ENCODE measurements at places on chromosomes 12 and 14.

GRCh38 chr14:30115756-30116155 lies 188.1 kb upstream of the PRKD1 start:
- no peak for DNase-seq

GRCh38 chr12:6703631-6704030 lies 3.0 kb upstream of the PIANP start:
- DNase-seq = peak; percentile 51

DNA sequence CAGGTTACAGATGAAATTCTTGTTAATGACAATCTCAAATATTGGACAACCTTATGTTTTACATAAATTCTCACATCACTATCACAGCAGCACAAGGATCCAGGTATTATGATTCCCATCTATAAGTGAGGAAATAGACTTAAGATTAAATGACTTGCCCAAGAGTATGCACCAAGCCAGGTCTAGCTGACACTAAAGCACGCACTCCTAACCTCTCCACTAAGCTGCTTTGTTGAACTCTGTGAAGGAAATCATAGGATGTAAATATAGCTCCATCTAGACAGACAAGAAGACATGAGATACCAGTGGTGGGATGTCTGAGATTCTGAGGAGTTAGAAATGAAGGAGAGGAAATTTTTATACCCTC lies 87.9 kb downstream of the PHLDA1 start:
- DNase-seq = no peak

DNA sequence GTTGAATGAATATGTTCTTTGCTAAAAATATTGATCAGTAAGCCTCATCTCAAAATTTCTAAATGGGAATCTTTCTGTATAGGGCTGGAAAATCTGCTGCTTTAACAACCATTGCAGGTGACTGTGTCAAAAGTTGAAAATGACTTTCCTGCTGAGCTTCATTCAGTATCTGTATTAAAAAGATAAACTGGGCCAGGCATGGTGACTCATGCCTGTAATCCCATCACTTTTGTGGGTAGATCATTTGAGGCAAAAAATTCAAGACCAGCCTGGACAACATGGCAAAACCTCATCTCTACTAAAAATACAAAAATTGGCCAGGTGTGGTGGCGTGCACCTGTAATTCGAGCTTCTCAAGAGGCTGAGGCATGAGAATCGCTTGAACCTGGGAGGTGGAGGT lies 213.7 kb upstream of the SYT10 start:
- no peak for DNase-seq

GRCh38 chr12:109594556-109595317 lies 21.1 kb downstream of the MVK start:
- no peak for DNase-seq

DNA sequence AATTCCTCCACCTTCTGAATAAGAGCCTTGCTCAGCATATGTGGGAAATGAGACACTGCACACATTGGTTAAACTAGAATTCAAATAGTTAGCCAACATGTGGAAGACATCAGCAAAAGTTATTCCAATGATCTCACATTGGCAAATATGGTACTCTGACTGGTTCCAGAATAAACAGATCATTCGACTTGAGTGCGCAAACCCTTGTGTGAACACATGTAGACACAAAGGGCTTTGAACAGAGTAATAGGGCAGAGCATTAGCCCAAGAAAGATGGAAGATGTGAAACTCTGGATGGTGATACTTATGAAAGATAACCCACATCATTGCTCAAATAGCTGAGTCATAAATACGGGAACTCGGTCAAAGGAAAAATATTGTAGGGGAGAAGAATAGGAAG lies 1133.4 kb upstream of the SEL1L start:
- no peak for DNase-seq

DNA sequence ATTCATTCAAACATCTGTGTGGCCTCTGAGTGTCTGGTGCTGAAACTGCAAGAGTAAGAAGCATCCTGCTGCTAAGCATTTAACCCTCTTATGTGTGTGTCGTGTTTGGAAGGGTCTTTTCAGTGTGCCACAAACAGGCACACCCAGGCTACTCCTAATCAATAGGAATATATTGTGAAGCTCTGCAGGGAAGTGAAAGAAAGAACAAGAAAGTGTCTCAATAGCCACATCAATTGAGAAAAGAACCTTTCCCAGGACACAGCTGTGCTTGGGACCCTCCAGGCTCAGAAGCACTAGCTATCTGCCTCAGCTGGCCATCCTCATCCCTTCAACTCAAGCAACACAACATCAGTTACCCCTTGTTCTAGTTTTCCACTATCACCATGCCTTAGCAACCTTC lies 13.4 kb upstream of the KRAS start:
- DNase-seq = no peak

- DNase-seq = no peak
These were observed 7.1 kb upstream of the PGF start for GRCh38 chr14:74962493-74962892.

- DNase-seq = no peak
These were observed 5.9 kb upstream of the GSC start for GRCh38 chr14:94775871-94776210.

DNA sequence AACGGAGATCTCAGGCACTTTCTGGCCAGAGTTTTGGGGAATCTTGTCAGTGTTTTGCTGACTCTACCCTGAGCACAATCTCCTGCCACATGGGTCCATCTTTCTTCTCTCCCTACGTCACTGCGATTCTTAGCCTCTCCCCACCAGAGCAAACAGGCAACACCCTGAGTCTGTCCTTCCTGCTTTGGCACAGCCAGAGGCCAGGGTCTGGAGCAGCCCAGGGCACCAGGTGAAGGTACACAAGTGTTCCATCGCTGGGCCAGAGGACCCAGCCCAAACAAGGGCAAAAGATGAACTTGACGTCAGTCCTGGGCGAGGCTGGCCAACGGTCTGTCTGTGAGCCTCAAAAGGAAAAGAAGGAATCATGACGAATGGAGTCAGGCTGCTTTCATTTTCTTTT lies 12.7 kb upstream of the CCDC177 start:
- DNase-seq = no peak

- peak; percentile 53 for DNase-seq
These were observed 74.6 kb downstream of the CHGA start for GRCh38 chr14:92997343-92998061.

Data from BE2C (cell line).